Aorta (tissue), 5 donors: ENCODE measurements at places on chromosomes 5 and 9.
A peak's percentile ranks its signal among the peaks of the same experiment; 100 is the strongest.

DNA sequence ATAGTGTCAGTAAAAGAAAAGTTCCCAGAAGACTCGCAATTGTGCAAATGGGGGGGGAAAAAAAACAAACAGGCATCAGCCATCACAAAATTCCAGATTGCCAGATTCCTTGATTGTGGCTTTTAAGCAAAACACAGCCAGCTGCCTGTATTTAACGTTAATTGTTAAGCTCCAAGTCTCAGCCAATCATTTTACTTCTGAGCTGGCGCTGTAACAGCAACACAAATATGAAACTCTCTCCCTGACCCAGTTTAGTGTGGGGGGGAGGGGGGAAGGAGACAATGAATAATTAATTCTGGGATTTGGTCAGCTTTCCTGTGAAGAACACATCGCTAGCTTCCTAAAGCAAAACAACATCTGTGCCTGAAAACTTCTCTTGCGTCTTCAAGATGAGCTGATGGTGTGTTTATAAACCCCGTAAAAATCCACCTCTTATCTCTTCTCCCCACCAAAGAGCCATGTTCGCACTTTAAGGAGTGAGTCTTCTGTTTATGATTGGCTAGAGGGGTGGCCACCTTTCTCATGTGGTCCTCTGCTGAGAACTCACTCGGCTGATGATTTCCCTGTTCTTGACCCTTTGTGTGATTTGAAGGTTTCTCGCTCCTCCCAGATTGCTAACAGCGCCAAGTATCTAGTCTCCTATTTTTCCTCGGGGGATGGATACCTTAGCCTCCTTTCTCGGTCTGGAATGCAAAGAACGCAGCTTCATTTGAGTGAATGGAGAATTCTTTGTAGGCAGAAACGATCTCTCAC is 160.2 kb upstream of the DAPK1 start:
- no peak for DNase-seq

DNA sequence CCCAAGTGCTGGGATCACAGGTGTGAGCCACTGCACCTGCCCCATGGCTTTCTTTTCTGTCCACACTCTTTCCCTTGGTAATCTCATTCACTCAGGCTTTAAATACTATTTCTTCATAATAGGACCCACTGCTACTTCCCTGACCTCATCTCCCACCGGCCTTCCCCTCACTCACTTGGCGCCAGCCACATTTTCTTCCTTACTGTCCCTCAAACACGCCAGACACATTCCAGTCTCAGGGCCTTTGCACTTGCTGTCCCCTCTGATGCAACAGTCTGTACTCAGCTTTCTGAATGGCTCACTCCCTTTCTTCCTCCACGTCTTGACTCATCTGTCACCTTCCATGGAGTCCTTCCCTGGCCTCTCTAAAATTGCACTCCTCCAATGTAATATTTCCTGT is 111.1 kb upstream of the MVB12B start:
- no peak for DNase-seq

DNA sequence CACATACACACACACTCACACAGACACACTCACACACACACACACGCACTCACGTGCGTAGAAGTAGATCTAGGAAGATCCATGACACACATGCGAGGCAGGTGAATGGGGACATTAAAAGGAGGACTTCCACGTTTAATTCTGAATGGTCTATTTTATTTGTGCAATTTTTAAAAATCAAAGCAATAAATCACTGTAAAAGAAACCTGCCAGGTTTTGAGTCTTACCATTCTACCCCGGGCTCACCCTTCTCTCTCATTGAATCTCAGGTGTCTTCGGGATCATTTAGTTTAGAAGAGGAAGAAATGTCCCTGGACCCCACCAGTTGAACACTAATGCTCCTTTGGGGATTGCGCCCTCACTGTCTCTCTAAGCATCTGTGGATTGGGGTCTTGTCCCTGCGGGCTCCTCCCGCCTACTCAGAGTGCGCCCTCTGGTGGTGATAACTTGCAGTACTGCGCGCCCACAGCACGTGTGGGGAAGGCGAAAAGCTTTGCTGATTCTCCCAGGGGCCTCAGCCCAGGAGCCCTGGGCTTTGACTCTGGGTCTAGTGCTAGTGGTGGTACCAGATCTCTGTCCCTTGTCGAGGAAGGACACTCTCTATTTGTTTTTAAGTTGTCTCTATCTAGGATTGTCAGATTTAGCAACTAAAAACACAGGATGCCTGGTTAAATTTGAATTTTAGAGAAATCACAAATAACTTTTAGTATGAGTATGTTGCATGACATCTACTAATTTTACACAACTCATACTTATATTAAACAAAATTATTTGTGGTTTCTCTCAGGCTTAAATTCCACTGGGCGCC is 34.8 kb downstream of the BOD1 start:
- DNase-seq = no peak

DNA sequence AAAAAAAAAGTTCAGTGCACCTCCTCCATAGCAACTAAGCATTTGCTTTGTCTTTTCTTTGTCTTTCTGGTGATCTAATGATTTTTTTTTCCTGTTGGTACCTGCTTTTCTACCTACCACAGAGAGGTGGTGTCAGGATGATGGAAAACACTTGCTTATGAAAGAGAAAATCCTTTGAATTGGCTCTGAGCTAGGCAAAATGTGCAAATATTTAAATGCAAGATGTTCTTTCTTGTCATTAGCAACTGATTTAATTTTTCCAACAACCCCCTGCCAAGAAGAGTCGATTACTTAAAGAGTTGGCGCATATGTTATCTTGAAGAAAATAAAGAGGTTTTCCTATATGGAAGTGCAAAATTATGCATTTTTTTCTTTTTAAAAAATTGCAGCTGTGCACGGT is 37.7 kb downstream of the TNC start:
- DNase-seq = no peak

GRCh38 chr9:126303488-126303887 is 23.1 kb upstream of the MVB12B start:
- no peak for DNase-seq

- no peak for DNase-seq
Observed at GRCh38 chr5:180558232-180558631, 33.1 kb downstream of the SCGB3A1 start.

- DNase-seq = no peak
Observed at GRCh38 chr5:78716206-78716605, 67.6 kb upstream of the LHFPL2 start.

- no peak for DNase-seq
Observed at GRCh38 chr5:113124265-113124664, 147.7 kb downstream of the DCP2 start.

DNA sequence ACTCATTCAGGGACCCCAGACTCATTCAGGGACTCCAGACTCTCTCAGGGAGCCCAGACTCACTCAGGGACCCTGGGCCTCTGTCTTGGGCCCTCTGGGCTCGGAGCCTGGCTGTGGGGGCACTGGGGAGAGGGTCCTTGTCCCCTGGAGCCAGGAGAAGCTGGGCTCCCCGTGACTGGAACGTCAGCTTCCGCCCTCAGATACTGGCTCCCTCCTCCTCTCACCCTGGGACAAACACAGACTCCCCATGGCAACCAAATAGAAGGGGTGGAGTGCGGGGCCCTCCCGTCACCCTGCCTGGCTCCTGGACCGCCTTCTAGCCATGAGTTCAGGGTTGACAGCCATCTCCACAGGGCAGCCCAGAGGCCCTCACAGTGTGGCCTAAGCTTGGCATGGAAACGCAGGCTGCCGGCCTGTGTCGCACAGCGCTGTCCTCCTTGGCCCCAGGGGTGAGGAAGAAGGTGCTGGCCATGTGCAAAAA is 27.6 kb downstream of the ZDHHC11B start:
- DNase-seq = peak; percentile 54

DNA sequence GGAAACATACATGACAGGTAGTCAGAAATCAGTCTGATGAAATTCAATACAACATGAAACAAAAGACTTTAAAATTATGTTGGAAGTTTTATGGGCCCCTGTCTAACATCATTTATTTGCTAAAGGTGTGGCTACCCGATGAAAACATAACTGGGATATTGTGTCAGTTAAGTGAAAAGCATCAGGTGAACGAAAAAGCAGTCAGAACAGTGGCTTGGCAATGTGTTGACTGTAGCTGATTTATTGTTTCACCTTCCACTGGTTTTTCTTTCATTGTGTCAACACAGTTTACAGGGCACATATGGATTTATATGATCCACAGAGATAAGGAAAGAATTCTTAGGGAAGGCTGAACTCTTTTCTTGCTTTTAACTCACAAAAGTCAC is 429.6 kb upstream of the ZNF608 start:
- DNase-seq = no peak

GRCh38 chr9:113477661-113478060 is 14.1 kb downstream of the RGS3 start:
- DNase-seq = no peak

DNA sequence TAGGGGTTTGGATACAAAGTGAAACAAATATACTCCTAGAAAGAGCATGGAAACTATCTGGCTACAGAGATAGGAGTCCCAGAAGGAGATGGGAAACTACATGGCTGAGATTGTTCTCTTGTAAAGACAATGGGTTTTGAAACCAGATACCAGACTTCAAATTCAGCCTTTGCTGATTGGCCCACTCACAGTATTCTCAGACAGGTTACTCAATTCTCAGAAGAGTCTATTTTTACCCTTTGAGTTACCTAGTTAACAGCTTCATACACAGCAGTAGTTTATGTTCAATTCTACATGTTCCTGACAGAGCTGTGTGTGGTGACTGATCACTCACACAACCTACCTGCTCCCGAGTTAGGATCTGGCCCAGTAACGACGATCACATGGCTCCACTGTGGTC is 14.1 kb downstream of the ZFP62 start:
- no peak for DNase-seq

DNA sequence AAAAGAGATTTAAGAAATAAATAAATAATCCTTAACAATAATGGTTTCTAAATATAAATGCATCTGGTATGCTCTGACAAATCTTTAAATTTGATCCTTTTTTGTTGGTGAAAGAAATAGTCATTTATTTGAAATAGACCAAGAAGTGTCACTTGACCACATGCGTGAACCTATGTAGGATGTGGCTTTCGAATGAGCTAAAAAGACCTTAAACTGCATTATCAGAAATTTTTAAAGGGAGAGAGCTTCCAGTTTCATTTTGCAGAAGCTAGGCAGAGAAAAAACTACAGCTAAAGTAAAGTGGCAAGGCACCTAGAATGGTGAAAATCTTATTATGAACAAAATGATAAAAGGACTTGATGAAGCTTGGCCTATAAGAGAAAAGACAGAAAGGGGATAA is 309.2 kb upstream of the EFNA5 start:
- DNase-seq = no peak

- no peak for DNase-seq
Observed at GRCh38 chr9:129068990-129069861, 11.7 kb upstream of the DOLPP1 start.

- DNase-seq = no peak
Observed at GRCh38 chr5:171449426-171449825, 30.0 kb downstream of the FGF18 start.

- no peak for DNase-seq
Observed at GRCh38 chr9:131298341-131298740, 8.8 kb downstream of the PLPP7 start.

GRCh38 chr9:133120501-133121197 is 391 bp downstream of the RALGDS start:
- no peak for DNase-seq

- DNase-seq = peak; percentile 51
Observed at GRCh38 chr9:137488327-137488653, 29.2 kb upstream of the NSMF start.

- no peak for DNase-seq
Observed at GRCh38 chr9:27373851-27374250, 76.9 kb upstream of the EQTN start.
